ENCODE measurements at places on chromosomes 11 and 22.

DNA sequence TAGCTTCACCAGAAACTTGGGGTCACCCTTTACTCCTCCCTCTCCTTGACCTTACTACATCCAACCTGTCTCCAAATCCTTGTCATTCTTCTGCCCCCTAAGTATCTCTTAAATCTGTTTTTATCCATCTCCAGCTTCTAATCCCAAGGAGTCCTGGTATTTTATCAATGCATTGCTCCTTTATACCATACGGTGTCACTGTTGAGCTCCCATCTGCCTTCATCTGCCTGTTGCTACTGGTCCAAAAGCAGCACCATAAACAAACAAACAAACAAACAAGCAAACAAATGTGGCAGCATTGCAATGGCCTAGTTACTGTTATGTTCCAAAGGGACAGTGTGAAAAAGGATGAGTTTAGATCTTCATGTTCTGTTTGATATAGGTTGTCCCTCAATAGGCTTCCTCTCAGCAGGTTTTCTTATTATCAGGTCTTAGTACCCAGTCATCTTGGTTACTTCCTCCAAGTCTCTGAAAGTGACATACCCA is 34.2 kb downstream of the DNHD1 start:
- DNase-seq, result peak; percentile 14

- DNase-seq, result no peak
These were observed 53.7 kb downstream of the PARVA start for GRCh38 chr11:12430954-12431595.

DNA sequence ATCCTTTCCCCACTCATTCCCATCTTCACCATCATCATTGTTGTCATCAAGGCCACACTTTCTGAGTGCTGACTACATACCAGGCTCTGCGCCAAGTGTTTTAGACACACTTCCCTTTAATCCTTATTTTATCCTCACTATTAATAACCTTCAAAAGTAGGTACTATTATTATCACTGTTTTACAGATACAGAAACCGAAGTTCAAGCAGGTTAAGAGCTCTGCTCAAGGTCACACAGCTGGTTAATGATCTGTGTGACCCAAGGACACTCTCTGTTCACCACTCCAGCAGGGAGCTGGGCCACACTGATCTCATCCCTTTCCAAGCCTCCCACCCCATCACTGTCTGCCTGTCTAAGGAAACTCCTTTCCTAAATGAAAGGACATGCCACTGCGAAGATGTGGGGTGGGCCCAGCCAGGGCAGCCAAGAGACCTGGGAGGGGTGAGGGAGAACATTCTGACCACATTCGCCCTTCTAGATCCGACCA is 17.2 kb upstream of the TSKU start:
- DNase-seq, result no peak

- no peak for DNase-seq
These were observed 63.3 kb downstream of the LIF start for GRCh38 chr22:30183271-30183670.

DNA sequence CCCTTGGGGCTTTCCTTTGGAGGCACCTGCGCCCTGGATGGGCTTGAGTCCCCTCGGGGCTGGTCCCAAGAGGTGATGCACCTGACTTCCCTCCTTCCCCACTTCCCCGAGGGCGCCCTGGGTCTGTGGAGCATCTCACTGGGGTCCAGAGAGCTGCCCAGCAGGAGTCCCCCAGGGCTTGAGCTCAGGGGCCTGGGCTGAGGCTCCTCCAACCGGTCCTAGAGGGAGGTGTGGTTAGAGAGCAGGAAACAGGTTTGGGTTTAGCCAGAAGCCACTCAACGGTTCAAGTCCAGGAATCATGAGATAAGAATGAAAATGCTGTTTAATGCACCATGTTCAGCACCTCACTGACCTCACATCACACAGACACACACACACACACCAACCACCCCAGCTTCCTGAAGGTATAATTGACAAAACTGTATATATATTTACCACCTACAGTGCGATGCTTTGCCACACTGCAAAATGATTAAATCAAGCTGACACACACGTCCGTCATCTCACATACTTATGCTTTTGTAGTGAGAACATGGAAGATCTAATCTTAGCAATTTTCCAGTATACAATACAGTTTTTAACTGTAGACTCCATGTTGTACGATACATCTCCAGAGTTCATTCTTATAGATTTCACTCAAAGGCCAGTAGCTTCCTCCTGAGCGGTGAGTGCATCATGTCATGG is 628 bp upstream of the IGLL1 start:
- no peak for DNase-seq

DNA sequence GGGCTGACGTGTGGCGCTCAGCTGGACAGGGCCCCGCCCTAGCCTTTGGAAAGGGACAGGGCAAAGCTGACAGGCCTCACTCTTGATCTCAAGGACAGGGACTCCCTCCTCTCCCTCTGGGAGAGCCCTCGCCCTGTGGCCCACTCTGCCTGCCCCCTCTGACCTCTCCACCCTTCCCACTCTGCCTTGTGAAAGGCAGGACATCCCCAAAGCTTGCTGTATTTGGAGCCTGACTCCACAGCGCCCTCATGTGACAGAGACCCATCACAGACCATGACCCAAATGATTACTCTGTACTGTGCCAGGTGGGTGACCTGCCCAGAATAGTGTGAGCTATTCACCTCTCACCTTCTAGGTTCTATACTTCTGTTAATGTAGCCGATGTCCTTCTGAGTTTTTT is 18.8 kb downstream of the P2RY2 start:
- DNase-seq, result no peak

DNA sequence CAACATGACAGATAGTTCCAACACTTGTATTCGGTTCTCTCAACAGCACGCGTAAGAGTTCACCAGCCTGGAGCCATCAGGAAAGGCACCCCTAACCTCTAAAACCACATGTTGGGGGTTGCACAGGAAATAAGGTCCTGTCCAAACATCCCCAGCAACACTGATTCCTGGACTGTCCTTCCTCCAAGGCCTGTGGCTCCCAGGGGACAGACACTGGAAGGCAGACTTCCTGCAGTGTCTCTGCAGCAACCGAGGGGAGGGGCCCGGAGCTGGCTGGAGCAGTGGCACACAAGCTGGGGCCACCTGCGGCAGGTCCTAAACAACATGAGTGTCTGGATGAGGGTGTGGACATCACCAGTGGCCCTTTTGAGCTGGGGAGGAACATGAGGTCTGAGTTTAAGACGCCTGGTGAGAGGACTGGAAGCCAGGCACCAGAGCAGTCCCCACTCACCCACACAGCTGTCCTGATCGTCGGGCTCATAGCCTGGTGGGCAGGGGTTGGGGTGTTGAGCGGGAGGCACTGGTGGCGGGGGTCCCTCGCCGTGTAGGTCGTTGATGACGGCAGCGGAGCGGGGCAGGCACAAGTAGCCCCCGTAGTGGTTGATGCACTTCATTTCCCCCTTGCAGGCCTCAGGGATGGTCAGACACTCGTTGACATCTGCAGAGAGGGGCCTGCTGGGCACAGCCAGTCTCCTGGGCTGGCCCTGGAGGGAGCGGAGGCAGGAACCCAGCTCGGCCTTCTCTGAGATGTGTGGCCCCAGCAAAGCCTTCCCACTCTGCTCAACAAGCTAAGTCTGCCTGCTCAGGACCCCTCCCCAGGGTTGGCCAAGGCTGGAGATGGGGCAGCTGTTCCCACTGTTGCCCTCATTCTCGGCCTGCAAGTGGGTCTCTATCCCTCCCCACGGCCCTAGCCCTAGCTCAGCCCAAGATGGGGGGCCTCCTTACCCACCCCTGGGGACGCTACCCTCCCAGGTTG is 1.6 kb downstream of the EFEMP2 start:
- DNase-seq, result no peak

DNA sequence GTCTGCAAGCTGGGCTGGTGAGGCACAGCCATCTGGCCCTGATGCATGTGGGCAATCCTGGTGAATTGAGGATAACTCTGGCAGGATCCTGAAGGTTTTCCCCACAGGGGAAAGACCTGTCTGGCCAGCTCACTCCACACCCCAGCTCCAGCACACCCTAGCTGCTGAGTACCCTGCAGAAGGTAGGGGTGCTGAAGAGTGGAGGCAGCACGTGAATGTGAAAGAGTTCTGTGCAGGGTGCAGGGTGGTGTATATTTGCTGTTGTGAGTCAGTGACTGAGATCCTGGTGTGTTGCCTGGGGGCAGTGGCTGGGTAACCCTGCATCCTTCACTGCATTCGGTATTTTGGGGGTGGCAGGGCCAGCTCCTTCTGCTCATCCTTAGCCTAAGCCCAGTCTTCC is 22.4 kb downstream of the DGAT2 start:
- DNase-seq, result no peak

DNA sequence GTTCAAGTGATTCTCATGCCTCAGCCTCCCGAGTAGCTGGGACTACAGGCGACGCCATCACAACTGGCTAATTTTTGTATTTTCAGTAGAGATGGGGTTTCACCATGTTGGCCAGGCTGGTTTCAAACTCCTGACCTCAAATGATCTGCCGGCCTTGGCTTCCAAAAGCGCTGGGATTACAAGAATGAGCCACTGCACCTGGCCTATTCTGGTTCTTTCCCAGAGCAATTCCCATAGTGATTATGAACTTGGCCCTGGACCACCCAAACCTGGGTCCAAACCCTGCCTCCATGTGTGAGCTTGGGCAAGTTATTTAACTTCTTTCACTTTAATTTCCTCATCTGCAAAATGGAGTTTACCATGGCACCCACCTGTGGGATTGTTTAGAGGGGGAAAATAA is 61.5 kb upstream of the HEPHL1 start:
- DNase-seq, result no peak

GRCh38 chr11:15889363-15890030 is 466.8 kb downstream of the SOX6 start:
- no peak for DNase-seq

- DNase-seq, result no peak
These were observed 15.3 kb downstream of the PHF21A start for GRCh38 chr11:46105926-46106325.

DNA sequence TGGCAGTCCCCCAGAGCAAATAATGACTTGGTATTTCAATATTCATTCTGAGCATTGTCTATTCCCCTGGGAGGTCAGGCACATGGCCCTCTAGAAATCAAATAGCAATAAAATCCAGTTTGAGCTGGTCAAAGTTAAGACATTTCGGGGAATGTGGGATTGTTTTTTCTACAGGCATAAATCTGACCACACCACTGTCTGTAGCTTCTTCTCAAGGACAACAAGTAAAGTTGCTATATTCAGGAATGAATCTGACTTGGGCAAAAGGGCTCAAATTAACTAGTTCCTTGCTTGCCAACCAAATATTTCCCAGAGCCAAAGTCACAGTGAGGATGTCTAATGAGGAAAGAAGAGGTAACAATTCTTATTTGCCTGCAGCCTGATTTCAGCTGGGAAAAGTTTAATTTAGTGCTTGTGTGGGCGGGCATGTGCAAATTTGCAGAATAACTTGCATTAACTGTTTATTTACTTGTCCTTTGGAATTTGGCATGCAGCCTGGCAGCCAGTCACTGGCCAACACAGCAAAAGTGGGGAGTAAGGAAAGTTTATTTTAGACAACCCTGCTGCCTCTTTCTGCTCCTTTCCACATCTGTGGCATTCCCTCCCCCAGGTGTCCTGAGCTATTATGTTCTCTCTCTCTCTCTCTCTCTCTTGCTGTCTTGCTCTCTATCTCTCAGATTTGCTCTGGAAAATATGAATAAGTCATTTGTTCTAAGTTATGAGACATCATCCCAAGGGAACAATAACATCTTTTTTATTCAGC is 51.2 kb upstream of the ARHGAP20 start:
- DNase-seq, result no peak

DNA sequence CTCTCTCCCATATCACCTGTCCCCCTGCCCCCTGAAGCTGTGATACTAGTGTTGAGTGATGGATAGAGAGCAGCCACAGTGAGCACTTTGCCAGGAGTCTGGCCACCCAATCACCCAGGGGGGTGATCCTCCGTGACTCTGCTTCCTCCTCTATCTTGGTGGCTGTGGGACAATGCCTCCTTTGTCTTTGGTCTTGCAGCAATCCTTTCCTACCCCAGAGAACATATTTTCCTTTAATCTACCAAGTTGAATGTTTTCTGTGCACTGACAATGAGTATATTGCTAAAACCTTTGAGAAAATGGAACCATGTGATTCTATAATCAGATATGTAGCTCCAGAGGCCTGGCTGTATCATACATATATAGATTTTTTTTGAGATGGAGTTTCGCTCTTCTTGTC is 58.1 kb upstream of the HEPHL1 start:
- no peak for DNase-seq

DNA sequence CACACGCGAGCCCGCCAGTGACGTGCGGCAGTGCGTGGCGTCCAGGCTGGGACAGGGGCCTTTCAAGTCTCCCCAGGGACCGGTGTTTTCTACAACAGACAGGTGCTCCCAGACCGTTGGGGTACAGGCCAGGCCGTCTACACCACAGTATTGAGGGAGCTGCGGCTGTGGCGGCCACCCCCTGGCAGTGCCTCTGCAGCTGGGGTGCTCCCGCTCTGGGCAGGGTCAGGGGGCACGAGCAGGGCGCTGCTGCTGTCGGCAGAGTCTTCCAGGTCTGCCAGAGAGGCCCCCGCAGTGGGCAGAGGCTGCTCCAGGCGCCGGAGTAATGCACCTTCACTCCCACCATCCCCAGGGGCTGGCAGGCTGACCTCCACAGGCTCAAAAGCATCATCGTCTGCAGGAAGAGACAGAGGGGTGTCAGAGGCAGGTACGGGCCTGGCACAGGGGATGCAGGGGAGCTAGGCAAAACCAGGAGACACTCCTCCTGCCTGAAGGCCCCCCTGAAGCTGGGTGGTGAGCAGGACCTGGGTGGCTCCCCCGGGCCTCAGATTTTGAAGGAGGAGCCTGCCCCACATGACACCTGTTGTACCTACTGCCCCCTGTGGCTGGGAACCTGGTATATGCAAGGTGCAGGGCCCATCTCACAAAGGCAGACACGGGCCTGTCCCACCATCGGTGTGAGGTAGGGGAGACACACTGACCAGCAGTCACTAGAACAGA is 83.3 kb downstream of the DGCR2 start:
- no peak for DNase-seq

- DNase-seq, result no peak
These were observed 160.5 kb downstream of the DDX10 start for GRCh38 chr11:108825381-108825780.

GRCh38 chr11:31089117-31089516 is 280.4 kb downstream of the DCDC1 start:
- no peak for DNase-seq

Data from hypothalamus (tissue), 51 donors.